Kidney epithelial cell (primary cell): ENCODE measurements at places on chromosomes 2 and 18. TPM values are rescaled to one million over a fixed set of nuclear protein-coding genes. Genes with fewer than 3 reads are reported as not detected.

The PARD3B gene
- total RNA-seq = 6.5 and 6.6 TPM in 2 replicates

DNA sequence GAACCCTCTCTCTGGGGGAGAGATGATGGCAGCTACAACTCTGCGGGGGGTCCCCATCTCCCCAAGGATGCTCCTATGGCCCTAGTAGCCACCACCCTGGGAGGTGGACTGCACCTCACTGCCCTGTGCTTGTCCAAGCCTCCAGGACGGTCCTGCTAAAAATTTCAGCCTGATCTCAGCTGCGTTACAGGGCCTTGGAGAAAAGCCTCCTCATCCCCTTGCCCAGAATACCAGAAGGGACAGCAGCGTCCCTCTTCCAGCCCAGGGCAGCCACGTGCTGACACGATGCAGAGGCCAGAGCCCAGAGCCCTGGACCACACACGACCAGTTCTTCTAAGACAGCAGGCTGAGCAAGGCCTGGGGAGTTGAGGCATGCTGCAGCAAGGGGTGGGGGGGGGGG lies 81.9 kb downstream of the GFPT1 start:
- DNase-seq = no peak

DNA sequence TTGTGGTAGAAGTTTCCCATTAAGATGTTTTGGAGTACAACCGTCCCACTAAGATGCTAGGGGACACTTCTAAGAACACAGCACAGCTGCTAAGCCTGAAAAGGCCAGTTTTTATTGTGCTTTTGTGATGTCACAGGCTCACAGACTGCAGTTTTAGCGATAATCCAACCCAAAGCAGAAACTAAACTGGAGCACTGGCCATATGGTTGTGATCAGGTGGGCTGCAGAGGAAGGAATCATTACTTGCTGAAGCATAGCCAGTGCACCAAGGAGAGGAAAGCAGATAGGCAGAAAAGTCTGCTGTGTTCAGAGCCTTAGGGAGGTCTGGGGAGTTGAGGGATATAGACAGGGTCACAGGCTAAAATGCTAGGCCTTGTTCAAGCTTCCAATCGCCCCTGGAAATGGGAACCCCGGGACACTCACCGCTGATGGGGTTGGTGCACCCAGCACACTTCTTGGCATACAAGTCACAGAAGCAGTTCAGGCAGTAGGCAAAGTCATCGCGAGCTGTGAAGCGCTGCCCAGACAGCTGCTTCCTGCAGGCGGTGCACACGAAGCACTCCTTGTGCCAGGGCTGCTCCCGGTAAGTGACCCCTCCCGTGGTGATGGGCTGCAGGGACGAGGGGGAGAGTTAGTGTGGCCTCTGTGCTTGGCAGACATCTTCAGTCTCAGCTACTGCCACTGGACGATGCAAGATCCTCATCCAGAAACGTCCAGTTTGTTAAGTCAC lies 25.7 kb downstream of the C2orf49 start:
- no peak for DNase-seq

GRCh38 chr2:128631698-128632500 lies 313.2 kb upstream of the HS6ST1 start:
- DNase-seq = no peak

GRCh38 chr2:46874236-46874929 lies 41.2 kb downstream of the MCFD2 start:
- DNase-seq = no peak

The ASPRV1 gene
- 0.07 and 0.08 TPM in 2 replicates for total RNA-seq

The PROKR1 gene
- total RNA-seq = not detected in 2 replicates

The MOGAT1 gene
- total RNA-seq = not detected in 2 replicates

DNA sequence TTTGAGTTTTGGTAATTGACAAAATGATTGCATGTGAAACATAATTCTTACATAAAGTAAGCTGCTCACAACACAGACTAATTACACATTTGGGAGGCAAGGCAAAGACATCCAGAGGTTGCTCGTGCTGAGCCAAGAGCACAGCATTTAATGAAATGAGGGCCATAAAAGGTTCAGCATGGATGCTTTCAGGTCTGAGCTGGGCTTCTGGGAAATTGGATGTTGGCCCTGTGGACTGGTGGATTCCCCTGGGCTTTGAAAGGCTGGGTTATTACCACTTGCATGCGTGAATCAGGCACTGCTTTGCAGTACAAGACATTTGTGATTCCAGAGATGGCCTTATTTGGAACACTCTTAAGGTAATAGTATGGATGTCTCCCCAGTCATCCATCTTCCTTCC lies 533.5 kb upstream of the NRP2 start:
- no peak for DNase-seq

The COL4A4 gene
- total RNA-seq = 3.4 and 4.0 TPM in 2 replicates

DNA sequence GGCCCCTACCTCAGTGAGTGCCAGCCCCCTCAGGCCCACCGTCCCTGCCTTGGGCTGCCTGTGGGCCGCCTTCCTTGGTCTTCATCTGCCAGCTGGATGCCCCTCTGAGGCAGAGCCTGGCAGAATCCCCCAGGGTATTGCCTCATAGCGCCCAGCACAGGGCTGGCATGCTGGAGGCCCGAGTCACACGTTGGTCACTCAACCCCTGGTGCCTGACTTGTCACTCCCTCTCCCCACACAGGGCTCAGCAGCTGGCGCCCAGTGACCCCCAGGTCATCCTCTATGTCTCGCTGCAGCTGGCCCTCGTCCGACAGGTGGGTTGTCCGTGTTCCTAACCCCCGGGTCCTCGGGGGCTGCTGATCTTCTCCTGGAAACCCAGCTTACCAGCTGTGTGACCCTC lies 108.4 kb upstream of the MCFD2 start:
- DNase-seq = no peak

The KCNG2 gene
- total RNA-seq = not detected in 2 replicates

GRCh38 chr2:224357098-224357901 lies 44.6 kb downstream of the FAM124B start:
- DNase-seq = no peak

The NEU4 gene
- not detected in 2 replicates for total RNA-seq

The TXNDC2 gene
- total RNA-seq = not detected in 2 replicates

The PLCD4 gene
- total RNA-seq = 0.08 and 0.27 TPM in 2 replicates

- no peak for DNase-seq
Observed at GRCh38 chr2:28447943-28448792, 47.7 kb upstream of the PLB1 start.

DNA sequence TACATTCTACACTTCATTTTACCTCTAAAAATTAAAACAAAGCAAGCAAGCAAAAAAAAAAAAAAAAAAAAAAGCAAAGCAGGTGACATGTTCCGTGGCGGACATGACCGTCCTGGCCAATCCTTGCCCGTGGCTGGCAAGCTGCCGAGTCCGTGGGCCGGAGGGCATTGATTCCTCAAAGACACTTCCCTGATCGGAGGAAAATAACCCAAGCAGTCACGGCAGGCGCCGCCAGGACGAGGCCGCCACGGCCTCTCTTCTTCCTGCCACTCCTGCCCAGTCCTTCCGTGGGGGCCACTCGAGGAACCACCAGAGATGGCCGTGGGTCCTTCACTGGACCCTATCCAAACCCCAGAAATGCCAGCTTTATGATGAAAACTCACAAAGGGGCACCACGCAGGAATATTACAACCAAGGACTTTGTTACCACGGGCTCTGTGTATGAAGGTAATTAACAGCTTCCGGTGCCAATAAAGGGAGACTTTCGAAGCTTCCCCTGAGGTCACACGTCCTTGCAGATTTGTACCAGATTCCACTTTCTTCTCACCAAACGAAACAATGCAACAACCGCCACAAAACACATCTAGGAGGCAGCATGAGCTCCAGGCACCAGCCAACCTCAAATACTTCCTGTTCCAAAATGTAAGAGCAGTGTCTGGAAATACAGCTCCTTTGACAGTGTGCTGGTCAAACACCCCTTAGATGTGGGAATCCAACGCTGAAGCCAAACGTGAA lies 170.3 kb downstream of the HDAC4 start:
- DNase-seq = no peak

The GALNT1 gene
- 47.5 and 53.2 TPM in 2 replicates for total RNA-seq

The KLHL41 gene
- total RNA-seq = 0.29 TPM in 1 of 2 replicates, not detected in the other

- no peak for DNase-seq
Observed at GRCh38 chr18:62102221-62102620, 84.6 kb downstream of the PIGN start.

The TLX2 gene
- total RNA-seq = 0.27 TPM in 1 of 2 replicates, not detected in the other

- no peak for DNase-seq
Observed at GRCh38 chr2:199552141-199552540, 94.4 kb upstream of the SATB2 start.

GRCh38 chr2:187504312-187504921 lies 49.8 kb downstream of the TFPI start:
- no peak for DNase-seq

- DNase-seq = no peak
Observed at GRCh38 chr18:73087282-73087977, 219.6 kb upstream of the NETO1 start.

GRCh38 chr2:108925735-108926134 lies 63.3 kb downstream of the EDAR start:
- DNase-seq = no peak

DNA sequence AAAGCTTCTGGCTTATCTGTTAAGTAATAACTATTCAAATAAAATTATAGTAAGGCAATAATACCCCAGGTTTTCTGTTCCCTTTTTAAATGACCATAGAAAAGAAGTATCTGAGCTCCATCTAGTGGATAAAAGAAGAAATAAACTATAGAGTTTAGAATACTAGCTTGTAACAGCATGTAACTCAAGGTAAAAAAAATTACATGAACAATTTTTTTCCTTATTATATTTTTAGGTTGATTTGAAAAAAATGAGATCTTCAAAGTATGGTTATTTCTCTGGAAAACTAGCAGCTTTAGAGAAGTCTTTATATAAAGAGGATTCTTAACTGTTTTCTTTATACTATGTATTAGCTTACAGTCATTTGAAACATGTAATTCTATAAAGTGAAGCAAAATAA lies 58.1 kb downstream of the NCKAP1 start:
- DNase-seq = peak; percentile 7

- DNase-seq = no peak
Observed at GRCh38 chr2:68185541-68186164, 28.0 kb downstream of the PNO1 start.

DNA sequence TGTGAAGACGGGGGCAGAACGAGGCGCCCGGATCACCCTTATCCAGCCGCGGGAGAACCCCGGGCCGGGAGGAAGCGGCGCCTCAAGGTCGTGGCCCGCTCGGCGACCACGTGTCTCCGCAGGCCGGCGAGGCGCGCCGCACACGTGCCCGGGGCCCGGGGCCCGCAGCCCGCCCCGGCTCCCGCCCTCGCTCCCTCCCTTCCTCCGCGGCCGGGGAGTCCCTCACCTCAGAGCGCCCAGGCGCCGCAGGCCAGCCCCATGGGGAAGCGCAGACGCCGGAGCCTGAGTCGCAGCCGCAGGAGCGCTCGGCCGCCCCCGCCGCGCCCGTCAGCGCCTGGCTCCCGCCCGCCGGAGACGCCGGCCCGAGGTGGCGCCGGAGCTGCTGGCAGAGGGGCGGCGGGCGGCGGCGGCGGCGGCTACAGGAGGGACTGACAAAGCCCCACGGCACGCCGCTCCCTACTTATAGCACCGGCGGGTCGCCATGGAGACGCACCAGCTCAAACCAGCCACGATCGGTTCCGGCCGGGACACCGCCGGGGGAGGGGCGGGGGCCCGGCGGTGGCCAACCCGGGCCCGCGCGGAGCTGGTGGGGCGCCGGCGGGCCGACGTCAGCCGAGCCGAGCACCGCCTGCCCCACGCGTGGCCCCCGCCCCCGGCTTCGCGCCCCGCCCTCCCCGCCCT lies at the start of gene ODC1:
Gene ODC1, minus strand, starts transcription at position 433 of the 681 bp plus-strand sequence. CDS start 3,295 bp downstream, outside the sequence.
- peak; percentile 37 for DNase-seq

DNA sequence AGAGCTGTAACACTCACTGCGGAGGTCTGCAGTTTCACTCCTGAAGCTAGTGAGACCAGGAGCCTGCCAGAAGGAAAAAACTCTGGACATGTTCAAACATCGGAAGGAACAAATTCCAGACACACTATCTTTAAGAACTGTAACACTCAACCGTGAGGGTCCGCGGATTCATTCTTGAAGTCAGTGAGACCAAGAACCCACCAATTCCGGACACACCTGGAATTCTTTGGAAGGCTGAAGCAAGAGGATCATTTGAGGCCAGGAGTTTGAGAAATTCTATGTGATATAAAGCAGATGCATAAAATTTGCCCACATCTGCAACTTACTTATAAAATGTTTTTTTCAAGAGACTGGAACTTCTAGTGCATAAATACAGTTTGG lies 43.5 kb upstream of the ITSN2 start:
- DNase-seq = no peak

- DNase-seq = no peak
Observed at GRCh38 chr2:121319941-121320340, 34.9 kb upstream of the TFCP2L1 start.

The TMEM37 gene
- total RNA-seq = 1.2 TPM in 1 of 2 replicates, not detected in the other

DNA sequence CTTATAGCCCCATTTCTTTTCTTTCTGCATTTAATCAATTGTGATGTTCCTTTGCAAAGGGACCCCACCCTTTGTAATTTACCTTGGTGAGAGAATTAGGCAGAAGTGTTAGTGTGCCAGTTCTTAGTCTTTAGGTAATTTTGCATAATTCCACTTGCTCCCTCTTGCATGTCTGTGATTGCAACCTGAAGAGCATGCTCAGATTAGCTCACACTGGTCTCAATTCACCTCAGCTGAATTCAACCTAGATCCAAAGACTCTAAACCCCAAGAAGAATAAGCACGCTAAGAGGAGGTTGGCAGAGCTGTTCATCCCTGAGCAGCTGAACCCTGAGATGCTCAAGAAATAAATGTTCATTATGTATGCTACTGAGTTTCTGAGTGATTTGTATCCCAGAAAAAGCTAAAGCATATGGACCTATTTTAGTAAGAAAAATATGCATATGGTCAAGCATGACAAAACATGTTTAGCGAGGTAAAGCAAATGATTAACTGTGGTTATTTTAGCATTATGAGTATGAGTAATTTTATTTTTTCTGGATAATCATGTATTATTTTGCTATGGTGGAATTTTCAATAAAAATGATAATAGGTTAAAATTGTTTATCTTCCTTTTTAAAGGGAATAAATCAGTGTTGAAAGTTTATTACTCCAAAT lies 299.2 kb upstream of the ZSWIM2 start:
- DNase-seq = no peak

The NOL4 gene
- 0.42 TPM in 1 of 2 replicates, not detected in the other for total RNA-seq

The CDH19 gene
- not detected in 2 replicates for total RNA-seq

The GALNT5 gene
- total RNA-seq = 2.9 and 3.1 TPM in 2 replicates

DNA sequence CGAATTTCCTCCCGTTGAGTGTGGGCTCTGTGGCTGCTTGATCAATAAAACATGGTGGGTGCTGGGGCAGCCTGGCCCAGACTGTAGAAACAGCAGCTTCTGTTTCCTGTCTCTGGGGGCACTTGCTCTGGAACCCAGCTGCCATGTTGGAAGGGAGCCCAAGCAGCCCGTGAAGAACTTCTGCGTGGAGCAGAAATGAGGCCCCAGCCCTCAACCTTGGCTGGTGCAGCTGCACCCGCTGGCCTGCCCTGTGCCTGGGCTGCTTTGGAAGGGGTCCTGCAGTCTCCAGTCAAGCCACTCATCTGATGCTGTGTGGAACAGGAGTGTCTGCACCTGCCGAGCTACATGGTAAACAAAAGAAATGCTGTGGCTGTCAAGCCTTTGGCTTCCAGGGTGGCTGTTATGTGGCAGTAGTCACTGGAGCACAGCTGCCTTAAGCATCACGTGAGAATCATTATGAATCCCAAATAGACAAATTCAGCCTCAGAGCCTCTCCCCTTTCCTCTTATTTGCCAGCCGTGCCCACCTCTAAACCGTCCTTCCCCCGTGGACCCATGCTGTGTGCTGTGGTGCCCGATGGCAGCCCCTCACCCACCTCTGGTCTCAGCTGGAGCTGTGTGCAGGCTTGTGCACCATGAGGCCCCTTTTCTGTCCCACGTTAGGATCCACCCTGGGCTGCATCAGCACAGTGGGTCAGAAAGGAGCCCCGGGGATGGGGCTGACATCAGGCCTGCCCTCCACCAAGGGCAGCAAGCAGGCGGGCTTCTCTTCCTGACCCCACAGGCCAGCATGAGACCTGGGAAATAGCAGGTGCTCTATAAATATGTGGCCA lies 134.0 kb upstream of the HDAC4 start:
- no peak for DNase-seq

- peak; percentile 90 for DNase-seq
Observed at GRCh38 chr2:226652369-226652768, 147.3 kb downstream of the IRS1 start.

The LGALSL gene
- 9.9 and 15.9 TPM in 2 replicates for total RNA-seq
